ENCODE measurements at places on chromosomes 2 and 18. TPM values are rescaled to one million over a fixed set of nuclear protein-coding genes. Genes with fewer than 3 reads are reported as not detected.

Gene FBXO36
- total RNA-seq = 0.84 TPM

Gene GPAT2
- 2.0 TPM for total RNA-seq

Gene NEUROD1
- not detected for total RNA-seq

Gene CHRNG
- total RNA-seq = not detected

Gene POMC
- 4.5 TPM for total RNA-seq

Gene HOXD13
- not detected for total RNA-seq

Gene MAP2
- 0.20 TPM for total RNA-seq

Gene C1QL2
- not detected for total RNA-seq

Gene DOCK10
- 209 TPM for total RNA-seq

Gene SLC9A4
- total RNA-seq = not detected

Gene ARL6IP6
- total RNA-seq = 6.7 TPM

Gene UCN
- 2.3 TPM for total RNA-seq

Gene PTPRM
- total RNA-seq = 21.9 TPM

Gene ABCB11
- total RNA-seq = not detected

Gene HOXD10
- total RNA-seq = not detected

Gene CDH2
- total RNA-seq = not detected

Gene INPP5D
- 141 TPM for total RNA-seq

Gene TGFA
- total RNA-seq = 0.47 TPM

Gene CTAGE1
- total RNA-seq = not detected

Gene AQP12A
- total RNA-seq = not detected

Gene TEKT4
- not detected for total RNA-seq

Gene GALNT3
- total RNA-seq = 3.3 TPM

Gene MRPL44
- total RNA-seq = 40.1 TPM

Gene MCFD2
- 29.7 TPM for total RNA-seq

Gene APOB
- total RNA-seq = not detected

Gene LCT
- 0.06 TPM for total RNA-seq

Gene KDM3A
- 207 TPM for total RNA-seq

Gene TTC21B
- total RNA-seq = 25.4 TPM

Gene TRIB2
- 102 TPM for total RNA-seq

Gene TMEM178A
- 0.53 TPM for total RNA-seq

Gene RNF125
- 112 TPM for total RNA-seq

Gene PSMG2
- total RNA-seq = 58.4 TPM

Gene ABCG5
- total RNA-seq = not detected

Gene TPO
- 0.27 TPM for total RNA-seq

Gene PSMA8
- not detected for total RNA-seq

Gene MOGAT1
- total RNA-seq = not detected

Gene TAF4B
- 14.1 TPM for total RNA-seq

Gene DSG3
- not detected for total RNA-seq

Gene LOXHD1
- not detected for total RNA-seq

Gene PLCL1
- 27.0 TPM for total RNA-seq

Gene FBLN7
- 27.2 TPM for total RNA-seq

Gene DYTN
- not detected for total RNA-seq

Gene C2orf72
- not detected for total RNA-seq

Gene ATOH8
- not detected for total RNA-seq

Gene KHK
- total RNA-seq = 4.7 TPM

Gene GALNT14
- not detected for total RNA-seq

Gene RND3
- not detected for total RNA-seq

Gene GLI2
- not detected for total RNA-seq

Gene ADRA2B
- 0.84 TPM for total RNA-seq

Gene IL36A
- 0.47 TPM for total RNA-seq

Gene SMYD1
- not detected for total RNA-seq

Gene KIDINS220
- total RNA-seq = 31.4 TPM

Gene MTLN
- total RNA-seq = 8.7 TPM
